ENCODE measurements at places on chromosomes 11 and 22.

DNA sequence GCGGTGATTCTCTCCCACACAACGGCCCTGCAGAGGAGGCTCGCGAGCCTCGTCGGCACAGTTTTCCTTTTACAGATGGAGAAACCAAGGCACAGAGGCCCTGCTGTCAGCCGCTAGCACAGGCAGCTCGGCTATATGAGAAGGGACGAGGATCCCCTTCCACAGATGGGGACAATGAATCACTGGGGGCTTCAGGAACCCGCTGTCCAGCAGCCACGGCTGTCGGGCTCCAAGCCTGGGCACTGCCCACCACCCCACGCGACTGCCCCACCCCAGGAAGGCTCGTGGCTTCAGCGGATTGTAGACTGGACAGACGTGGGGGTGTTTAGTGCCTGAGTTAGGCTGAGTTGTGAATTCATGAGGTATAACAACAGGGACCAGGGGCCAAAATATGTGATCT, 17.2 kb upstream of the FGF3 start:
- no peak for DNase-seq

DNA sequence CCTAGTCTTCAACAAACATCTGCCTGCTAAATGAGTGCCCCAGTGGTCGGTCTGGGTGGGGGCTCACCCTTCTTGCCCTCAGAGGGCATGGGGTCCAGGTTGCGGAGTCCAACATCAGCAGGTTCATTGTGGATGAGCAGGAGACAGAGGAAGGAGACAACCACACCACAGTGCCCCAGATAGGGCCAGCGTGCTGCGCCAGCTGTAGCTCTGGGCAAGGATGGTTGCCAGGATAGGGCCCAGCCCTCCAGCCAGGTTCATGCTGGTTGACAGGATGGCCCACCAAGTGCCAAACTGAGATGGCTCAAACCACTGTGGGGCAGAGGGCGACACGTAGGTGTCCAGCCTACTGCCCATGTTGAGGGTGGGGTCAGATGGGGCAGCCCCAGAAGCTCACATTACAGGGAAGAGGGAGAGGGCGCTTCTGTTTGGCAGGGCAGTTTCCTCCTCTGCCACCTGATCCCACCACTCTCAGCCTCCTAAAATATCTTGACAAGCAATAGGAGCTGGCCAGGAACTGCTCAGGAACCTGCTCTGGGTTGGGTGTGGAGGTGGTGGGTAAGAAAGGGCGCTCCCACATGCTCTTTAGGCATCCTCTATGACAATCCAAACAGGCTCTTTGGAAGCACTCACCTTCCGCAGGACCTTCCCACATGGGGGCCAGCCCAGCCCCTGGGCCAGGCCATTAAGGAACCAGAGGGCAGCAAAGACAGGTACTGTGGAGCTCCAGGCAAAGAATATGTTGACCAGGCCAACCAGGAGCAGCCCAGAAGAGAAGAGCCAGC, 2.9 kb downstream of the SLC37A4 start:
- DNase-seq, result no peak

DNA sequence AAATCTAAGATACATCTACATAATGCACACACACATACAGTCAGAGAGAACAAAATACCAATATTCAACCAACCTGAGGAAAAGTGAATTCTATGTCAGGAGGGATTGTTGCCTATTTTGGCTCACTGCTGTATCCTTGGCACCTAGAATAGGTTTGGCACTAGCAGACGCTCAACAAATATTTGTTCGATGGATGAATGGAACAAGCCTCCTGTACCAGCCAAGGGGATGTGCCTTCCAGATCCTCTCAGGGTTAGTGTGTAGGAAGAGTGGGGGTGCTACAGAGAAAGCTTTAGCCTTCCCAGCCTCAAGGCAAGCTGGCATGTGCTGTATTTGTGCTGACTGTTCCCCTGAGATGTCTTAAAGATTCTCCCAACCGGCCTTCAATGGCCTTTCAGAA, 23.3 kb upstream of the POU2AF1 start:
- no peak for DNase-seq

DNA sequence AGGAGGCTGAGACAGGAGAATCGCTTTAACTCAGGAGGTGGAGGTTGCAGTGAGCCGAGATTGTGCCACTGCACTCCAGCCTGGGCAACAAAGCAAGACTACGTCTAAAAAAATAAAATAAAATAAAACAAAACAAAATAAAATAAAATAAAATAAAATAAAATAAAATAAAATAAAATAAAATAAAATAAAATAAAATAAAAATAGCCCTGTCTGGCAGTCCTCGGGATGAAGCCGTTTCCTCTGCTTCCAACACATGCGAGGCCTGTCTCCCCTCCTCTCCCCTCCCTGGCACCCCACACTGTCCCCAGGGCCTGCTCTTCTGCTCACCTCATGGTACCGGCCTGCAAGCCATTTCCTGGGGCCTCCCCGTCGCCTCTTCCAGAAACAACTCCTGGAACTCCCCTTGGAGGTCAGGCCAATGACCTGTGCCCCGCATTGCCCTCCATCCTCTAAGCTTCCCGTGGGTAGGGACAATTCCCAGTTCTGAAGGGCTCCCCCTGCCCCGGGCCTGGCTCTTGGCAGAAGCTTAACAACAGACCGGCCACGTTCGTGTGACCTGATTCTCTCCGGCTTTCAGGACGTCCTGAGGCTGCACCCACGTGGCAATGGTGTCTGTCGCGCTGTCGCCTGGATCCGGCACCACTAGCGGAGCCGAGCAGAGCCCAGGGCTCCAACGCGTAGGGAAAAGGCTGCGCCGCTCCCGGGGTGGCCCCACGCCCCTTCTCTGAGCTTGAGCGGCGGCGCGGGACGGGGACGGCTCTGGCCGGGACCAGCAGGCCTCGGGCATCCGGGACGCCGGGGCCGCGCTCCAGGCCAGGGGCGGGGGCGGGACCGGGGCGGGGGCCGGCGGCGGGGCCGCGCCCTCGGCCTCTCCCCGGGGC, 456 bp upstream of the PARVB start:
- DNase-seq, result no peak

- no peak for DNase-seq
Measured at GRCh38 chr22:25702040-25702439, 39.9 kb upstream of the MYO18B start.

GRCh38 chr11:123174196-123175183, 20.6 kb downstream of the CLMP start:
- no peak for DNase-seq

DNA sequence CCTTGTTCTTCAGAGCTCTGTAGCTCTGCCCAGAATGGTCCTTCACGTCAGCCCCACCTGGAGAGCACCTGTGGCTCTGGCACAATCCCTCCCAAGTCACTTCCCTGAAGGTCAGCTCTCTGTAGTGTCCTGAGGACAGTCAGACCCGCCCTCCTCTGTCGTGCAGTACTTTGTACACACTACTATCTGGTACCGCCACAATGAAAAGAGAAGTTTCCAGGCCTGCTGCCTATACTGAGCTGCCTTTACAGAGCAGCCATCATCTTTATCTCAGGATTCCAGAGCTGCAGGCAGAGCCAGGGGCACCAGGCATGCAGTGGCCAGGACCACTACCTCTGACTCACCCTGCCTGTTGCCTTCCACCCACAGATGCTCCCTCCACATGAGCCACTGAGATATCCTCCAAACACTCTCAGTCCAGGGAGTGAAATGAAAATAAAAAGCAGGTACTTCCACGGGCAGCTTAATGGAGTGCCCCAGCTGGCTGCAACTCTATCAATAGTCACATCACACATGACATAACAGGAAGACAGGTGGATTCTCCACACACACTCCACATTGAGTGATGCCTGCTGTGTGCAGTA, 7.3 kb downstream of the PACSIN2 start:
- DNase-seq, result no peak

DNA sequence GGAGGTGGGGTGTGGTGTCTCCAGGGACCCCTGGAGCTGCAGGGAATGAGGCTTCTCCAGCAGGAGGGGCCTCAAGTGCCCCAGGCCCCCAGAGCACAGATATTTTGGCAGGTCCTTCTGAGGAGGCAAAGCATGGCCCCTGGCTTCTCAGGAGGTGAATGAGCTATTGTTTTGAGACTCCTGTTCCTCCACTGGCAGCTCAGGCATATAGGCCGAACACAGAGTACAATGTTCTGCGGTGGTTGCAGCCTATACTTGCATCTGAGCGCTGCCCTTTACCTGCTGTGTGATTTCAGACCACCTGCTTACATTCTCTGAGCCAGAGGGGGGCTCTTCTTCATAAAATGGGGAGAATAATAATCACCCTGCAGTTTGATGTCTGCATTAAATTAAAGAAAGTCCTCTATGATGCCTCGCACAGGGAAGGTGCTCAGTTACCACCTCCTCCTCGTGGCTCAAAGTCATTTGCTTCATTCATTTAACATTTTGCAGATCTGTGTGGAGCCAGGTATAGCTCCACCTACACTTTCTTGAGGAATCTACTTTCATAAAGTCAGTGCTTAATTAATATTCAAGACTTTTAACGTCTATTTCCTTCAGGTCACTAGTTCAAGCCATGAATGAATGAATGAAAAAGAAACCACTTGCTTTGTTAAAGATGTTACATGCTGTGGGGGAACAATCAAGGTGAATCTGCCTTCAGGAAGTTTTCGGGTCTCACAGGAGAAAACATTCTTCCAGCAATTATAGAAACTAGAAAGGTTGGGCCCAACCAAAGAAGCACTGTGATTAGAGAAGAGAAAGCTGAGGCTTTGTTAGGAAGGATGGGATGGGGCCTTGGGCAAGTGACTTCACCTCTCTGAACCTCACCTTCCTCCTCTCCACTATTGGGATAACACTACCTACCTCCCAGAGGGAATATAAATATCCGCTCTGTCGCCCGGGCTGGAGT, 68.4 kb downstream of the ADAMTS15 start:
- no peak for DNase-seq

DNA sequence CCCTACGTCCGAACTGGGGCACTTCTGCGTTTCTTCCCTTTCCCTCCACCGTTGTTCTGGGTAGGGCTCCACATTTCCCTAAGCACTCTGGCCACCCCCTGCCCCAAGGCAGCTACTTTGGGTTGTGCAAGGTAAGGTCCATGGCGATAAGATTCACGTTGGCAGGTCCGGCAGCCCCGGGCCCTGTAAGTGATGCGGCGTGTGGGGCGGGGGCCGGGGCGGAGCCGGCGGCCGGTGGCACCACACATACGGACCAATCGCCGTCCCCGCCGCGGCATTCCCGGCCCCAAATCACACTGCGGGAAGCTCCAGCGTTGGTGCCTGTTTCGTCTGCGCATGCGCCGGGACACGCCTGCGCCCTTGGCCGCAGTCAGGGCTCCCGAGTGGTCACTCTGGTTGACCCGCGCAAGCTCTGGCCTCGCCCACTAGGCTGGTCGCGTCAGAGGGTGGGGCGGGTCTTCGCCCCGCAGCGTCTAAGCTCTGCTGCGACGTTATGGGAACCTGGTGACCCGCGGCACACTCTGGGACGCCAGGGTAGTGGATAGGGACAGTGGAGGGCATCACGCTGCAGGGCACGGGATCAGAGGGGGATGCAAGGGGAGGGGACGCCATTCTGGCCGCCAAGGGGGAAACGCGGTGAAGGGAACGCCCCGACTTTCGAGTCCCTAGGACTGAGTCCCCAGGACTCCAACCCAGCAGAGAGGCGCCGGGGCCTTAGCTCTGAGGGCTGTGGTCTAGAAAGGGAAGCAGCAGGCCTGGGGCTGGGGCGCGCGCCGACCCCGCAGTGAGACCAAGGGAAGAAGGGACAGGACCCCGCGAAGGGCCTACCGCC, 1.6 kb downstream of the FADS1 start:
- peak; percentile 75 for DNase-seq

DNA sequence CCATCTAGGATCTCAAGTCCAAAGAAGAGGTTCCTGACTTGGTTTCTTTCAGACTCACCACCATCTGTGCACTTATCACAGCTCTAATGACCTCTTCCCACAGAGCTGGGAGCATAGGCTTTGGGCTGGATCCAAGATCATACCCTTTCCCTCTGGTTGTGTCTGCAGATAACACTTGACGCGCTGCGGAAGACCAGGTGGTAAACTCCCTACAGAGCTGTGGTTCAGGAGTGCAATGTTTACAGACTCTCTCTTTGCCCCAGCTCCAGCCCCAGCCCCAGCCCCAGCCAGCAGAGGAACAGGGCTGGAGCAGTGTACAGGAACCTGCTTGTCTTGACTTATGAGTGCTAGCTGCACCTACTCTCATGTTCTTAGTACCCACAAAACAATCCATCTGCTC, 274.4 kb upstream of the SYN3 start:
- DNase-seq, result no peak

DNA sequence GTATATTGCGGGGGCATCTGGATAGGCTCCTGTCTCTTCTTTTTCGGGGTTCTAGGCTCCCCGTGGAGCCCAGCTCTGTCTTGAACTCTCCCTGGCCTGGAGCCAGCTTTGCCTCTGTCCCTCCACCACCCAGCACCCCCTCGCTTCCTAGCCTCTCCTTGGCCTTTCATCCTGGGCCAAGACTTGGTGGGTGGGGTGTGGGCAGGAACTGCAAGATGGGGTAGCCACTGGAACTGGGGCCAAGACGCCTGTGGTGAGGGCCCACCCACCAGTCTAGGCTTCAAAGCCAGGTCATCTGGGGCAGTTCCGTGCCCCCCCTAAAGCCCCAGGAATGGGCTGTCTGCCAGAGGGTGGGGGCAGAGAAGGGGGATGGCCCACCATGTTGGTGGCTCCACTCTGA, 1.7 kb upstream of the CRYBB1 start:
- DNase-seq, result no peak

DNA sequence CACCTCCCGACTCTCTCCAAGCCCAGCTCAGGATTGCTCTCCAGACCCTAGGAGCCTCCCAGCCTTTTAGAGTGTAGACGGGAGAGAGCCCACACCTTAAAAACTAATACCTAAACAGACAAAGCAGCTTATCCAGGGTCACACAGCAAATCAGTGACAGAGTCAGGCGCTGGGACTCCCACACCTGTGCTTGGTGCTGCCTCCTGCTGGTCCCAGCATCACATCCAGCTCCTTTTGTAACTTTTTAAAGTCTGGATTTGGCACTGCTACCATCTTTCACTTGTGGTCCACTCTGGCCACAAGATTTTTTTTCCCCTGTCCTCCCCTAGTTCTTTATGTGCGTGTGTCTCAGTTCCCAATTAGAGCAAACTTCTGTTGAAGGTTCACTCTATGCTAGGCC, 4.7 kb downstream of the ANO1 start:
- DNase-seq, result no peak

- no peak for DNase-seq
Measured at GRCh38 chr11:128450882-128451651, 136.3 kb downstream of the ETS1 start.

DNA sequence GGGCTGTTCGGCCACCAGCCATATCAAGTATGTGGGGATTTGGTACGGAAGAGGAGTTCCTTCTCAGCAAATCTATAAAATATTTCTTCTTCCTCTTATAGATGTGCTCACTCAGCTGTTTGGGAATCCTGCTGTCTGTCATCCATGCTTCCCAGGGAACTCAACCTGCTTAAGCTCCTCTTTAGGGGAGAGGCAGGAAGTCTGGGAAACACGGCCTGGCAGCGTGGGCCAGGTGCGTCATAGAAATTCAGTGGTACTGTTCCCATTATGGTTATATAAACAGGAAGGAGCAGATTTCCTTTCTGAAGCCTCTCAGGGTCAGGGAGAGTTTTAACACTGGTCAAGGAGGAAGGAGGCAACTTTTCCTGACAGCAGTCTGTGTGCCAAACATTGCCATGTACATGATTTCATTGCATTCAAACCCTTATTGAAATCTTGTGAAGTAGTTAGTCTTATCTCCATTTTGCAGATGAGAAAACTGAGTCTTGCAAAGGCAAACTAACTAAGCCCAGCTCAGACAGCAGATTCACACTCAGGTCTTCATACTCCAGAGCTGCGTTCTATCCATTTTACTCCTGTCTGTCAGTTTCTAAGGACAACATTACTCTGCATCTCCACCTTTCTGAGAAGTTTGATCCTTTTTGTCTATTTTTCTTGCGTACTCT, 35.4 kb upstream of the AMOTL1 start:
- DNase-seq, result no peak

- no peak for DNase-seq
Measured at GRCh38 chr11:75635066-75635862, 33.6 kb downstream of the MAP6 start.

GRCh38 chr11:33984682-33985389, 66.7 kb upstream of the CAPRIN1 start:
- DNase-seq, result no peak

Data from cortex of kidney (tissue), 1 donor.